ENCODE measurements at places on chromosomes 11 and 22.

- DNase-seq, result no peak
Measured at GRCh38 chr11:121864660-121865059, 251.4 kb downstream of the BLID start.

- no peak for DNase-seq
Measured at GRCh38 chr11:102457865-102458264, 5.3 kb upstream of the TMEM123 start.

DNA sequence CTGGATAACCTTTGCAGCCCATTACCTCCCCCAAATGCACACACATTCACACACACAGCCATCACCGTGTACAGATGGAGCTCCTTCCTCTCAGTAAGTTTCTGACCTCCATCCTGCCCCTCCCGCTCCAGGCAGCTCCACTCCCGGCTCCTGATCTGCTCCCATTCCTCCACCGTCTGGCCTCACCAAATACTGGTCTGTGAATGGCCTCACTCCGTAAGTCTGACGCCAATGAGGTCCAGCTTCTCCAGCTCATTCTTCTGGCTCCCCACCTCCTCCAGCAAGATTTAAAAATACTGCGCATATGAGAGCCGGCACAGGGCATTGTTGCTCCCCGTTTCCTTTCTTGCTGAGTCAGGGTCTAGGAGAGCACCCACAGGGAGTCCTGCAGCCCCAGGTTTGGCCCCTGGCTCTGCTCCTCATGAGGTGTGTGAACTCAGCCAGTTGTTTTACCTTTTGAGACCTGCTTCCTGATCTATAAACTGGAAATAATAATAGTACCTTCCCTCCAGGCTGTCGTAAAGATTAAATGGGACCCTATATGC is 14.0 kb upstream of the TUB start:
- DNase-seq, result no peak

DNA sequence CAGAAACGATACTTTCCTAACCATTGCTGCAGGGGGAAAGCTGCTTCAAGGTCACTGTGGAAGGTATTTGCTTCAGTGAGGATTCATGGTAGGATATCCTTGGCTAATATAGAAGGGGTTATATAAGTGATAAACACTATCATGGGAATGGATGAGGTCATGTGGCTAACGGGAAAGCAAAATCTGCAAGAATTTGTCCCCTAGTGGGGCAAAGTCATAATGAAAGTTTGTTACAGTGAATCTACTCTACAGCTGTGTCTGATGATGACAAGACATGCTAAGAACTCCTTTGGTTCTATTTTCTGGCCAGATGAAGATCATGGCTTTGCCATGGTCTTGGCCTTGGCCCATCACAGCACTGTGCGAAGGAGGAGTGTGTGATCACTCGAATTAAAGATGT is 13.8 kb downstream of the MMP20 start:
- no peak for DNase-seq

DNA sequence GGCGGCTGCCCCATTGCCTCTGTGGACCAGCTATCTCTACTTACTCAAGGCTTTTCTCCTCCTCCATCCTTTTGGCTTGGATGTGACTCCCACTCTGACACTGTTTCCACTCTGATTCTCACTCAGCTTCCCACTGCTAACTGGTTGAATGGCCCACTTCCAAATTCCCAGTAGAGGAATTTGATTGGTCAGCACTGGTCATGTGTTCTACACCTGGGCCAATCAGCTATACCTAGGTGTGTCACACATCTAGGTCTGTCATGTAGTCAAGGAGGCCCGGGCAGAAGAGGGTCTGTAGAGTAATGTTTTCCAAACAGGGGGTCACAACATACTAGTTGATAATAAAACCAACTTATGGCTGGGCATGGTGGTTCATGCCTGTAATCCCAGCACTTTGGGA is 53.3 kb downstream of the TPBGL start:
- DNase-seq, result no peak

DNA sequence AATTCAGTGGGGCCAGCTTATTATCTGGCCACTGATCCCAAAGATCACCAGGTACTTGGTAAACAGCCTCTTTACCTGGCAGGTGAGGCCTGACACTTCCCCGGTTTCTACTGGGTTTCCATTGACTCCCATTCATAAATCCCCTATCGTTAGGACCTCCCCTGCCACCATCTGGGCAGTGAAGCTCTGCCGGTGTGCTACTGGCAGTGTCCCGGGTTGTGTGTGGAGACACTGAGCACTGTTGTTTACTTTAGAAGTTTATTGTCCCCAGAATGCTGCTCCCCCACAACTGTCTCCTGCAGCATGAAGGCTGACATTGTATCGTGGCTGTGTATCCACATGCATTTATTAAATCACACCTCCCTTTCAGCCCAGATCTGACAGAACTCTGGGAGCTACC is 142.7 kb downstream of the WNT7B start:
- no peak for DNase-seq

DNA sequence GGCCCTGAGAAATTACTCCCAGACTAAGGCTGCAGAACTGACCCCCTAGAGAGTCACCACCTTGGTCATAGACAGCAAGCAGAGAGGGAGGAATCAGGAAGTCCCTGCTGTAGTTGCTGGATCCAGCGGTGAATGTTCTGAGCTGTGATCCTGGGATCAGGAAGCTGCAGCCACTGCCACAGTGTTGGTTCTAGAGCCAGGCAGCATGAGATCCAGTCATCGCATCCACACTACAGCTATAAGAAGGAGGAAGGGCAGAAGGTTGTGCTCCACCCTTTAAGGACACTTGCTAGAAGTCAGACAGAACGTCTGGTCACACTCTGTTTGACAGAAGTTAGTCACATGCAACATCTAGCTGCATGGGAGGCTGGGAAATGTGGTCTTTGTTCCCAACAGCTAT is 104.7 kb upstream of the OR4B1 start:
- no peak for DNase-seq

- DNase-seq, result no peak
Measured at GRCh38 chr22:49324527-49325491, 502.9 kb downstream of the BRD1 start.

DNA sequence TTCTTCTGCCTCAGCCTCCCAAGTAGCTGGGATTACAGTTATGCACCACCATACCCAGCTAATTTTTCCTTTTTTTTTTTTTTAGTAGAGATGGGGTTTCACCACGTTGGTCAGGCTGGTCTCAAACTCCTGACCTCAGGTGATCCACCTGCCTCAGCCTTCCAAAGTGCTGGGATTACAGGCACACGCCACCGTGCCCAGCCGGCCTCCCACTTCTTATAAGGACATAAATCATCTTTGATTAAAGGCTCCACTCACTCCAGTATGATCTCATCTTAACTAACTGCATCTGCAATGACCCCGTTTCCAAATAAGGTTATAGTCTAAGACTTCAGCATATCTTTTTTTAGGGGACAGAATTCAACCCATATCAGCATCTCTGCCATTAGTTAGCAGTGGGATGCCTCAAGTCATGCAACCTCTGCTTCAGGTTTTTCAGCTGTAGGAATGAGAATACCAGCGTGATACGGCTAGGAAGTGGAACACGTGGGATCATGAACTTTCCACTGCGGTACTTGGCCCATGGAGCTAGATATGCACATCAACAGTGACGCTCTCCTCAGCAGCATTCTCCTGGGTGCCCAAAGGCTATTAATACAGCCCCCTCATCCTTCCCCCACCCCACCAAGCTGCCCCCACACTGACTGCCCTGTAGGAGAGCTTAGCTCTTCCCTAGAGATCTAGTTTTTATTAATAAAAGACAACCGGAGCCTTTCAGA is 41.4 kb downstream of the MCHR1 start:
- DNase-seq, result no peak
